ENCODE measurements at places on chromosomes 13 and 19.
A peak's percentile ranks its signal among the peaks of the same experiment; 100 is the strongest.

DNA sequence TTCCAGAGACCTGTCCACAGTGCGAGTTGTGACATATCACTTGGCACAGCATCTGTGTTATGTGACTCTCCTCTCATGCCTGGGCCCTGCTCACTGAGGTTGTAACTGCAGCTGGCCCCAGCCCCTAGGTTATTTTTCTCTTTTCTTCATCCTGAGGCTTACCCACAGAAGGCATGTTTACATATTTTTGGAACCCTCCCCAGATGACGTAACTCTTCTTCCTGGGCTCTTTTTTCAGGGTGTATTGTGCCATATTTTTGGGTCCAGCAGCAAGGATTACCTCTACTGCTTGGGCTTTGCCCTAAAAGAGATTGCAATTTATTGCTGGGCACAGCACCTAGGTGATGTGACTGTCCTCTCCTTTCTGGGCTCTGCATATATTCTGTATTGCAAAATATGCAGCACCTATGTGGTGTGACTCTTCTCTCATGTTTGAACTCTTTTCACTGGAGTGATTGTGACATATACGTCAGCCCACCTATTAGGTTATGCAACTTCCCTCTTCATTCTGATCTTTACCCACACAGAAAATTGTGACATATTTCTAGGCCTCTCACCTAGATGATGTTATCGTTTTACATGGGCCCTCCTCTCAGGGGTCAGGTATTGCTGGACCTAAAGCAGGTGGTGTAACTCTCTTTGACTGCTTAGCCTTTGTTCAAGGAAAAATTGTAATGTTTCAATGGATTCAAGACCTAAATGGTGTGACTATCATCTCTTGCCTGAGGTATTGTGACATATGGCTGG, 64.5 kb upstream of the ZNF724 start:
- H3K4me3 ChIP-seq, result no peak overlapping the region
- no peak overlapping the region for H3K27ac ChIP-seq
- no peaks in the 10 kb centered on the region for H3K27me3 ChIP-seq

- H3K27me3 ChIP-seq, result no peaks in the 10 kb centered on the region
- peak within 1 kb of the TSS; percentile 100 for H3K4me3 ChIP-seq
- peaks cover 3% of the 10 kb centered on the region for H3K4me1 ChIP-seq
- H3K36me3 ChIP-seq, result peaks cover 16% of the 10 kb centered on the region
- DNase-seq, result peak; percentile 40
Observed at GRCh38 chr19:46745521-46746280, at the start of gene FKRP. FKRP (plus strand) TSS chr19:46746057; CDS start chr19:46755451, 9,394 bp downstream.

- DNase-seq, result no peak
- H3K4me3 ChIP-seq, result no peak overlapping the region
- H3K27ac ChIP-seq, result no peak overlapping the region
Observed at GRCh38 chr19:47682939-47683338, 30.3 kb upstream of the EHD2 start.

DNA sequence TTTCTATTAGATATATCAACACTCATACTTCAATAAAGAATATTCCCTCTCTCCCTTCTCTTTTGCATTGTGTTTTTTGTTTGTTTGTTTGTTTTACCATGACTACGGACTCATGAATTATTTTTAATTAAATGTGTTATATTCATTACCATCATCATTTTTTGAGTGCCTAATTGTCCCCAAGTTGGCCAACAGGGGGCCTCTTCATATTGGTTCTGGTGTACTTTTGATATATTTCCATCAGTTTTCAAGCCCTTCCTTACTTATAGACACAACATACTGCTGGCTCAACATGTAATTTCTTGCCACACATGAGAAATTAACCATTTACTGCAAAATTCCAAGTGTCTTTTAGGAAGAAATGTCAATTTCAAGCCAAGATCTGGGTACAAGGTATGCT, 54.5 kb upstream of the GPC6 start:
- DNase-seq, result no peak
- no peaks in the 10 kb centered on the region for H3K36me3 ChIP-seq
- no peaks in the 10 kb centered on the region for H3K4me1 ChIP-seq
- no peaks in the 10 kb centered on the region for H3K27me3 ChIP-seq
- H3K4me3 ChIP-seq, result no peak overlapping the region

GRCh38 chr13:24161010-24161775, 673 bp downstream of the SPATA13 start:
- DNase-seq, result peak; percentile 58
- H3K4me3 ChIP-seq, result peak overlapping the region; percentile 92
- peaks cover 5% of the 10 kb centered on the region for H3K4me1 ChIP-seq

GRCh38 chr19:48537541-48537940, 14.4 kb upstream of the SULT2B1 start:
- H3K36me3 ChIP-seq, result no peaks in the 10 kb centered on the region
- H3K27me3 ChIP-seq, result peaks cover 10% of the 10 kb centered on the region
- no peak overlapping the region for H3K4me3 ChIP-seq
- H3K4me1 ChIP-seq, result no peaks in the 10 kb centered on the region

DNA sequence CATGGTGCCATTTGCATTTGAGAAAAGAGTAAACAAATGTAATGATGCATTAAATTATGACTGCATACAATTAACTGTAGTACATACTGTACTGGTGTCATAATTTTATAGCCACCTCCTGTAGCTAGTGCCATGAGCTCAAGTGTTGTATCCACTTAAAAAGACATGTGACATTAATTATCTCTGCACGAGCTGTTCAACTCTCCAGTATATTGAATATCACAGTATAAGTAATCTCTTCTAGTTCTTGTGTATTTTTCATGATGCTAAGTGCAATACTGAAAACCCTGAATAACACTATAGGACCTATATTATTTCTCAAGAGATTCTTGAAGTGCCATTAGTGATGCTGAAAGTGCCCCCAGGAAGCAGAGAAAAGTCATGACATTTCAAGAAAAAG, 387.3 kb downstream of the PCDH17 start:
- no peaks in the 10 kb centered on the region for H3K36me3 ChIP-seq
- no peaks in the 10 kb centered on the region for H3K27me3 ChIP-seq
- no peaks in the 10 kb centered on the region for H3K4me1 ChIP-seq
- no peak for DNase-seq
- no peak overlapping the region for H3K4me3 ChIP-seq
- no peak overlapping the region for H3K27ac ChIP-seq

DNA sequence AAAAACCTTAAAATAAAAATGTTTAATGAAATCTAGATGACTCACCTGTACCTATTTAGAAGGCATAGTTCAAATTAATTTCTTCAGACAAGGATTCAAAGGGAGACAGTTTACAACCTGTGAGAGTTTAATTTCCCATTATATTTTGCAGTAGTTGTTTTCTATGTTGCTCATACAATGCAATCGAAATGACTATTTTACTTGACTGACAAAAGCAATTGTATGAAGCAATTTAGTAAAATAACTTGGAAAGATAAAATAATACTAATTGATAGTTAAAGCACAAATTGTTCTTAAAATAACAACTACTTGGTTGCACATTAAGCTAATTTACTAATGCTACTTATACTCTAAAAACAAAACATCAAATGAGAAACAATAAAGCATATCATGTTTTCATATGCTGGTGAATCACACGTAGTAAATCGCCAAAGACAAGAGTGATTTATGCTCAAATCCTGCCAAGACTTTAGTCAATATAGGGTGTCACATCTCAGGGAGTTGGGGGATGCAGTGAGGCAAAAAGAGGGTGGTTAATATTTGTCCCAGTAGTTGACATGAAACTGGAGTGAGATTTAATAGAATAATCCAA, 6.4 kb downstream of the DACH1 start:
- H3K27me3 ChIP-seq, result no peaks in the 10 kb centered on the region
- no peak for DNase-seq
- no peak overlapping the region for H3K27ac ChIP-seq
- H3K4me3 ChIP-seq, result no peak overlapping the region

DNA sequence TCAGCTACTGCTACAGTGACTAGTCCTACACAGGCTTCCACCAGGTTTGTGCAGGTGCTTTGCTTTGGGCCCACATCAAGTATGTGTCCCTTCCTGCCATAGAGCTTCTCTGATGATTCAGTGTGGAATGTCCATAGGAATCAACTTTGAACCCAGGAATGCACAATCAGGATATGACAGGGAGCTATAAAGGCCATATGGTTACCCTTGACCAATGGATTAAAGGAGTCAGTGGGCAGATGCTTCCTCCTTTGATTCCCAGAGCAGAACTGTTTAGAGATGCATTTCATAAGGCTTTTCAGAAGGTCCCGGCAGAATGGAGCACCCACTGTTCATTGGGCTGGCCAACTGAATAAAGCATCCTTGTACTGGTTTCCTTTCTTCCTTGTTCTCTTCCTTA, 145.2 kb upstream of the WASF3 start:
- no peaks in the 10 kb centered on the region for H3K4me1 ChIP-seq
- no peak overlapping the region for H3K4me3 ChIP-seq
- no peak overlapping the region for H3K27ac ChIP-seq
- no peaks in the 10 kb centered on the region for H3K27me3 ChIP-seq
- peak; percentile 11 for DNase-seq
- peaks cover 4% of the 10 kb centered on the region for H3K36me3 ChIP-seq

DNA sequence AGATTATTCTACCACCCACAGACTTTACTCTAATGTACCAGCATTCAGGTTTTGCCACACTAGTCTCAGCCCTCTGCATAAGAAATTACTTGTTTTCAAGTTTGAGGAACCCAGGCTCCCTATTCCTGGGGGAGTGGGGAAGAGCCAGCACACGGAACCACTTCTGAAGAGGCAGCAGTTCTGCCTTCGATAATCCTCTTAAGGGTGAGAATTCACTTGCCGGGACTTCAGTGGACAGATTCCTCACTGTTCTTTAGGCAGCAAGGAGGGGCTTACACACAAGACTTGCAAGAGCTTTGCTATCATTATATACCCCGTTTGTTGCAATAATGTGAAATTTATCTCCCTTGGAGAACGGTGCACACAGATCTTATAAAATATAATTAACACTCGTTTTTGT, 133.1 kb downstream of the ABCC4 start:
- H3K27ac ChIP-seq, result no peak overlapping the region
- no peak overlapping the region for H3K4me3 ChIP-seq
- no peaks in the 10 kb centered on the region for H3K27me3 ChIP-seq
- H3K36me3 ChIP-seq, result peaks cover 5% of the 10 kb centered on the region

DNA sequence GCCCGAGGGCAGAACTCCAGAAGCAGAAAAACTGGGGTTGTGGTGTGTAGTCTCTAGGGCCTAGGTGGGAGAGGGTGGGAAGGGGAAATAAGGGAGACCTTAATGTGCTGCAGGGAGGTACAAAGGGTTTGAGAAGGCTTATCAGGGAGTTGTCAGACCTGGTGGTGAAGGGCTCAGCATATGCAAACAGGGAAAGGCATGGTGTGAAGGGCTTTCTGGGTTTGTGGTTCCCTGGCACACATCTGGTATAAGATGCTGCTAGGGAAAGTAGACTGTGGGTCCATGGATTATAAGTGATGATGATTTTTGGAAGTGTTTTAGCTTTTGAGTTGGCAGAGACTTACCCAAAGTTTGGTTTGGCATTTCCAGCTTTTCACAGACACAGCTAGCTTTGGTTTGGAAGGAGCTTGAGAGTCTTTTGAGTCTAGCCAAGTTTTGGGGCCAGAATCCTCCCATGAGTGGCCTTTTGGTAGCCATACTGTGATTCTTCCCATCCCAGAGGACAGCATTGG, 2.2 kb downstream of the TRIM28 start:
- H3K4me1 ChIP-seq, result peaks cover 7% of the 10 kb centered on the region
- no peaks in the 10 kb centered on the region for H3K27me3 ChIP-seq
- peaks cover 62% of the 10 kb centered on the region for H3K36me3 ChIP-seq
- DNase-seq, result no peak
- no peak overlapping the region for H3K27ac ChIP-seq

GRCh38 chr13:83995930-83996329, 113.7 kb upstream of the SLITRK1 start:
- H3K4me3 ChIP-seq, result no peak overlapping the region
- no peaks in the 10 kb centered on the region for H3K4me1 ChIP-seq
- H3K27ac ChIP-seq, result no peak overlapping the region
- no peaks in the 10 kb centered on the region for H3K27me3 ChIP-seq

- no peaks in the 10 kb centered on the region for H3K36me3 ChIP-seq
- DNase-seq, result no peak
- no peaks in the 10 kb centered on the region for H3K4me1 ChIP-seq
- no peak overlapping the region for H3K27ac ChIP-seq
- H3K4me3 ChIP-seq, result no peak overlapping the region
Observed at GRCh38 chr13:99953138-99953755, 18.3 kb downstream of the ZIC5 start.

GRCh38 chr13:47437406-47437805, 540.6 kb upstream of the HTR2A start:
- no peaks in the 10 kb centered on the region for H3K36me3 ChIP-seq
- DNase-seq, result no peak
- H3K4me1 ChIP-seq, result no peaks in the 10 kb centered on the region
- H3K4me3 ChIP-seq, result no peak overlapping the region

DNA sequence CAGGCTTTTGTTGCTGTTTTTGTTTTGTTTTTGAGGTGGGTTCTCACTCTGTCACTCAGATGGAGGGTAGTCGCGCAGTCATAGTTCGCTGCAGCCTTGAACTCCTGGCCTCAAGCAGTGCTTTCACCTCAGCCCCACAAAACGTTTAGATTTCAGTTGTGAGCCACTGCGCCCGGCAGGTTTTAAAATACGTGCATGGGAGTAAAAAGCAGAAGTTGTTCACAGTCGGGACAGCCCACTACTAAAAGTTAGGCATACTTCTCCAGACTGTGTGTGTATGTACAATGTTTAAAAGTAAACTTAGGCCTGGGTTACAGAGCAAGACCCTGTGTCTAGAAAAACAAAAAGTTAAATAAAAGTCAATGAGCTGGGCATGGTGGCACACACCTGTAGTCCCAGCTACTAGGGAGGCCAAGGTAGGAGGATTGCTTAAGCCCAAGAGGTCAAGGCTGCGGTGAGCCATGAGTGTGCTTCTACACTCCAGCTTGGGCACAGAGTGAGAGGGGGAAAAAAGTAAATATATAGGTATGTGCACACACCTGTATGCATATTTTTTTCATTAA, 6.1 kb downstream of the SAFB start:
- no peak overlapping the region for H3K4me3 ChIP-seq
- H3K27me3 ChIP-seq, result no peaks in the 10 kb centered on the region
- H3K27ac ChIP-seq, result no peak overlapping the region
- peaks cover 7% of the 10 kb centered on the region for H3K4me1 ChIP-seq

GRCh38 chr13:33188093-33188882, 97.3 kb downstream of the STARD13 start:
- no peaks in the 10 kb centered on the region for H3K27me3 ChIP-seq
- H3K4me3 ChIP-seq, result no peak overlapping the region
- H3K36me3 ChIP-seq, result no peaks in the 10 kb centered on the region
- peaks cover 27% of the 10 kb centered on the region for H3K4me1 ChIP-seq
- no peak for DNase-seq
- H3K27ac ChIP-seq, result no peak overlapping the region

DNA sequence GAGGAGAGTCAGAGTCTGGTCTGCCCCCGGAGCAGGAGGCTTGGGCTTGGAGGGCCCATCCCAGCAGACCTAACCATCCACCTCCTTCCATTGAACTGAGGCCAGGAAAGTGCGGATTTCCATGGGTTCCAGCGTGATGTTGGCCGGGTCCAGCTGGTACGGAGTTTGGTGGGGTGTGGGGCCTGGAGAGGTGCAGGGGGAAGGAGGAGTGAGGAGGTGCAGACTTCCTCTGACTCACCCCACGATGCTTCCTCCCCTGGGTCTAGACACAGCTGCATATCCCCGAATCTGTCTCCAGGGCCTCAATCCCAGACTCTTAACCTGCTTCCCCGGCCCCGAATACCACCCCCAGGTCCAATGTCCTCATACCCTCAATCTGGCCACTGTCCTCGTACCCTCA, 20.0 kb downstream of the MAN2B1 start:
- no peaks in the 10 kb centered on the region for H3K27me3 ChIP-seq
- H3K4me1 ChIP-seq, result no peaks in the 10 kb centered on the region
- no peak overlapping the region for H3K4me3 ChIP-seq
